ENCODE measurements at places on chromosomes 6 and 20. TPM values are rescaled to one million over a fixed set of nuclear protein-coding genes. Genes with fewer than 3 reads are reported as not detected.

GRCh38 chr6:18309046-18309445 is 44.7 kb upstream of the DEK start:
- DNase-seq, result no peak

CDS2 gene
- 4.0 TPM for total RNA-seq

SYTL3 gene
- total RNA-seq, result 7.7 TPM

SH3BGRL2 gene
- total RNA-seq, result 1.2 TPM

HLA-DPA1 gene
- 2.5 TPM for total RNA-seq
